PC-3 (cell line): ENCODE measurements at places on chromosomes 2 and 18. TPM values are rescaled to one million over a fixed set of nuclear protein-coding genes. Genes with fewer than 3 reads are reported as not detected.

CYBRD1 gene
- 0.87 and 1.7 TPM in 2 replicates for total RNA-seq

TXNDC2 gene
- total RNA-seq = 0.87 TPM in 1 of 2 replicates, not detected in the other

HOXD9 gene
- not detected in 2 replicates for total RNA-seq

MYO5B gene
- total RNA-seq = 10.4 and 10.7 TPM in 2 replicates

SGPP2 gene
- not detected in 2 replicates for total RNA-seq

PAX3 gene
- total RNA-seq = not detected in 2 replicates

EEF1B2 gene
- total RNA-seq = 596 and 616 TPM in 2 replicates

SPHKAP gene
- total RNA-seq = not detected in 2 replicates

CNGA3 gene
- not detected in 2 replicates for total RNA-seq

GRCh38 chr2:109345653-109346480, 216.9 kb downstream of the SH3RF3 start:
- H3K4me3 ChIP-seq = no peak overlapping the region
- H3K27me3 ChIP-seq = no peaks in the 10 kb centered on the region
- peaks cover 26% of the 10 kb centered on the region for H3K4me1 ChIP-seq
- no peak overlapping the region for H3K27ac ChIP-seq
- DNase-seq = no peak

DNA sequence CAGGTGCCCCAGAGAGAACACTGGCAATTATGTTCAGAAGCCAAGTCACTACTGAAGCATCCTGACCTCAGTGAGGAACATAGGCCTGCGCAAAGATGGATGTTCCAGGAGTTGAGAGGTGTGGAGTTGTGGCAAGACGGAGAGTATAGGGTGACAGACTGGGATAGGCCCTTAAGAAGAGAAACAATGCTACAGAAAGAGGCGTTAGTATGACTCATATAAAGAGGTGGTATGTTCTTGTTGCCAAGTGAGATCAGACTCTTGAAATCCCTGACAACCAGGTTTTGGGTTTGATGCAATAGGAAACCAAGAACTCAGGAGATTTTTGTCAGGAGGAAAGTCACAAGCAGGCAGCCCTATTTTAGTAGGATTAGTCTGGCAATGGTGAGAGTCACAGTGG, 185.6 kb downstream of the RIT2 start:
- H3K4me3 ChIP-seq = no peak overlapping the region
- no peak overlapping the region for H3K27ac ChIP-seq
- no peak for DNase-seq
- H3K36me3 ChIP-seq = no peaks in the 10 kb centered on the region
- H3K4me1 ChIP-seq = no peaks in the 10 kb centered on the region
- H3K27me3 ChIP-seq = no peaks in the 10 kb centered on the region

DNA sequence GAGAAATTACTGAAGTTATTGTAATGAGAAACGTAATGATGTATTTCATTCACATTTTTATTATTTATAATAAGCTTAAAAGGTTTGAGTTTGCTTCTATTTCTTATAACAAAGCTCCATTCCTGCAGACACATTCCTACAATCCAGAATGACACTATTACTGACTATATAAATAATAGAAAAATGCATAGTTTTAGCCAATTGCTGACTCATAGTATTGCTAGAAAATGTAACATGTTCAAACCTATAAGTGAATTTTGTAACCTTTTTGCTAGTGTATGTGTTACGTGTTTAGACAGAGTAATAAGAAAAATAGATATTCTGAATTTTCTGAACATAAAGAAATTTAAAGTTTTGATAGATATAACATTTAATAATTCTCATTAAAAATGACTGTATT, 9.3 kb upstream of the VWC2L start:
- H3K36me3 ChIP-seq = no peaks in the 10 kb centered on the region
- DNase-seq = peak; percentile 34
- no peaks in the 10 kb centered on the region for H3K27me3 ChIP-seq
- H3K4me3 ChIP-seq = no peak overlapping the region

- H3K4me3 ChIP-seq = no peak overlapping the region
- H3K27ac ChIP-seq = peak overlapping the region; percentile 99
- DNase-seq = peak; percentile 39
- no peaks in the 10 kb centered on the region for H3K27me3 ChIP-seq
These were observed 97.0 kb downstream of the RNF144A start for GRCh38 chr2:7014174-7014640.

DNA sequence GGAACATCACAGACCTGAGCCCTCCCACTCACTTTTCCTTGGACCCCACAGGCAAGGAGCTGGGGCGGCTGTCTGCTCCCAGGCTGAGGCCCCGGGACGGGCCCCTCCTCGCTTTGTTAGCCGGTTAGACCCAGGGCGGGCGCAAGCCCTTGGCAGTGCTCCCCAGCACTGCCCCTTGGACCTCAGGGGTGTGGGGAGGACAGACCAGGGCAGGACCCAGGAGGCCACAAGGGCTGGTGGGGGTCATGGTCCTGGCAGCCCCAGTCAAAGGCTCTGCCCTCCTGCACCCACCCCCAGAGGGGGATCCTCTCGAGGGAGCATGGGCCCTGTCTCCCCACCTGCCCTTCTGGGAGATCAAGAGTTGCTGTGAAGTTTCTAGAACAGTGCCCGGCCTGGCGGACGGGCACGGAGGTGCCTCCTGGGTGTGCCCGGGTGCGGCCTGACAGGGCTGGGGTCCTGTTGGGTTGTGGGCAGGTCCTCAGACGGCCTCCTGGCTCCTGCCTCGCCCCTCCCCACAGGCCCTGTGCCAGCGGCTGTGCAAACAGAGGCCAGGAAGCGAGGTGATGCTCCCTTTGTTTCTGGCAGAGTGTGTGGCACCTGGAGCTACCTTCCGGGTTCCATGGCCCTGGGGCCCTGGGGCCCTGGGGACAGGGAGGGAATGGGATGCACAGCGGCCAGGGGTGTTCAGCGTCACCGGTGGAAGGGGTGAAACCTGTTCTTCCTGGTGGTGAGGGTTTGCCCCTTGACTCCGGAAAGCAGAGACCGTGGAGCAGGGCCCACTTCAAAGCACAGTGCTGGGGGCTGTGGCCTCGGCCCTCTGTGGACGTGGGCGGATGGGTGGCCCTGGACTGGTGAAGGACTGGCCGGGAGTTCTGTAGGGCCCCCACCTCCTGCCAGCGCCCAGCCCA, 2.9 kb upstream of the GAL3ST2 start:
- peaks cover 5% of the 10 kb centered on the region for H3K4me1 ChIP-seq
- H3K27ac ChIP-seq = no peak overlapping the region
- DNase-seq = no peak

DNA sequence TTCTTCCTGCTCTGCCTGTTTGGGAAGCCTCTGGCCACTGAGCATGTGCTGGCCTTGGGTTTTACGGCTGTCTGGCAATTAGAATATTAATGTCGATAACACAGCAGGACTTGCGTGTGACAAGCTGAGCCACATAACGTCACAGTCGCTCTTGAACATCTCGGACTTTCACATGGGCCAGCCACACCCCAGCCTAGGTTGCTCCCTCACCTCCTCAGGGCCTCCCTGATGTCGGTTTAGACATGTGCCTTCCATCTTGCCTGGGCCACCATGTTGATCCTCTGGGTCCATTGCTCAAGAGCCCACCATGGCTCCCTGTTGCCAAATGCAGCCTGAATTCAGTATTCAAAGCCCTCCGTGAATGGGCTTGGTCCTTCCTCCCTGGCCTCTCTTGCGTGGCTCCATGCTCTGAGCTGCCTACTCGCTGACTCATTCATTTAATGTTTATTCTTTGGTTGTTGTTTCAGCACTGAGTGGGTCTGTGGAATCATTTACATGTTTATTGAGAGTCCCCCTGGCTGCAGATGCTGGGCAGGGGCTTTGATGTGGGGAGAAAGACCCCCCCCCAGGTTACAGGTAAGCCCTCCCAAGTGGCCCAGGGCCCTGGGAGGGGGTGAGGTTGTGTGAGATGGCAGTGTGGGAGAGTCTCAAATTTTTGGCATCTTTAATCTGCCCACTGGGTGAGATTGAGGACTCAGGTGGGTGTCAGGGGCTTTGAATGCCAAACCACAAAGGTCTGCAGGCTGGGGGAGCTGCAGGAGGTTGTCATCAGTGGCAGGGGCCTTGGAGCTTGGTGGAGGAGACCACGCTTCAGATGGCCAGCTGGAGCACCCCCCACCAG, 62.0 kb downstream of the ODC1 start:
- H3K4me3 ChIP-seq = no peak overlapping the region
- H3K4me1 ChIP-seq = peaks cover 90% of the 10 kb centered on the region
- peaks cover 7% of the 10 kb centered on the region; the same call in 1 of the 2 replicates for H3K36me3 ChIP-seq
- peak; percentile 83 for DNase-seq
- H3K27ac ChIP-seq = peak overlapping the region; percentile 95

DNA sequence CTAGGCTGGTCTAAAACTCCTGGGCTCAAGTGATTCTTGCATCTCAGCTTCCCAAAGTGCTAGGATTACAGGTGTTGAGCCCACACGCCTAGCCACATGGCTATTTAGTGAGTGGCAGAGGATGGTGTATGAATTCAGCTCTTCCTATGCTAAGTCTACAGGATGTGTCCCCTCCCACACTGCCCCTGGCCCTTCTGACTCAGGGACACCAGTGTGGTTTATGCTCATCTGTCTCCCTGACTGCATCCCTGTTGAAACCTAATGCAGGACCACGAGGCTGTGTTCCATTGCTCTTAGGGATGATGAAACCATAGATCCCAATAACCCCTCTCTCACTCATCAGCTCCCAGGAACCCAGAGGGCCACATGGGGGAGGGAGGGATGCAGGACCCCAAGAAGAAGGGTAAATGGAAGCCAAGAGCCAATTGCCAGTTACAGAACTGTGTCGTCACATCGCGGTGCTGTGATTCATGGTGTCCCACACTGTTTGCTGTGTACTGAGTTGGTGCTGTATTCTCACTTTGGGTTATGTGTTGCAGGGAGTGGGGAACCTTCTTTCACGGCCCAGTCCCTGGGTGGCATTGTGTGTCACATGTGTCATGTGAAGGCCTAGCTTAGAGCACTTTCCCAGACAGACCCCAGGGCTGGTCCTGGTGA, 102.9 kb upstream of the HAAO start:
- H3K36me3 ChIP-seq = no peaks in the 10 kb centered on the region
- H3K27ac ChIP-seq = no peak overlapping the region
- H3K4me1 ChIP-seq = peaks cover 9% of the 10 kb centered on the region; the same call in 1 of the 2 replicates
- no peak for DNase-seq
- no peak overlapping the region for H3K4me3 ChIP-seq

- H3K36me3 ChIP-seq = no peaks in the 10 kb centered on the region
- DNase-seq = no peak
- H3K27me3 ChIP-seq = no peaks in the 10 kb centered on the region
- H3K4me3 ChIP-seq = no peak overlapping the region
- H3K4me1 ChIP-seq = 0 out of 2 replicates have a peak, but pooled peaks cover 3% of the 10 kb centered on the region
These were observed 391.6 kb upstream of the SYT4 start for GRCh38 chr18:43668866-43669265.

DNA sequence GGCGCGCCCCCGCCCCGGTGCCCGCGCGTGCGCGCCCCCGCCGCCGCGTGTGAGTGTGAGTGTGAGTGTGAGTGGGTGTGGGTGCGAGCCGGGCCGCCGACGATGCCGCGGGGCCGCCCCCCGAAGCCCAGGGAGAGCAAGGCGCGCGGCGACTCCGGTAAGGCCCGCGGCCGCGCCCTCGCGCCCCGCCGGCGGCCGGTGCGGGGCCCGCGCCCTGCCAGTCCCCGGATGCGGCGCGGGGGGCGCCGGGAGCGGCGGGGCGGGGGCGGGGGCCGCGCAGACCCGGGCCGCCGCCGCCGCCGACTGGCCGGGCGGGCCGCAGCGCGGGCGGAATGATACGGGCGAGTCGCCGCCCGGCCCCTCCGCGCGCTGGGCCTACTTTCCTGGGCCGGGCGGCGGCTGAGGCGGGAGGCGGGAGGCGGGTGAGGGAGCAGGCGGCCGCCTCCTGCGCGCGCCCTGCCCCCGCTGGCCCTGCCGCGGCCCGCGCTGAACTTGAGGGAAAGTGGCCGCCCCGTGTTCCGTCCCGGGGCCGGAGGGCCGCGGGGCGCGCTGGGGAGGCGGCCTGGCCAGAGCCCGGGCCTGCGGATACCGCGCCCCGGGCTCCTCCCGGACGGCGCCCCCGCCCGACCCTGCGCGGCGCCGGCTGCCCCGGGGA, at the start of gene ZNF236:
ZNF236 (plus strand) TSS at position 52 of the 655 bp plus-strand sequence; CDS start at position 103, 51 bp downstream.
- no peaks in the 10 kb centered on the region for H3K27me3 ChIP-seq
- DNase-seq = peak; percentile 67

DNA sequence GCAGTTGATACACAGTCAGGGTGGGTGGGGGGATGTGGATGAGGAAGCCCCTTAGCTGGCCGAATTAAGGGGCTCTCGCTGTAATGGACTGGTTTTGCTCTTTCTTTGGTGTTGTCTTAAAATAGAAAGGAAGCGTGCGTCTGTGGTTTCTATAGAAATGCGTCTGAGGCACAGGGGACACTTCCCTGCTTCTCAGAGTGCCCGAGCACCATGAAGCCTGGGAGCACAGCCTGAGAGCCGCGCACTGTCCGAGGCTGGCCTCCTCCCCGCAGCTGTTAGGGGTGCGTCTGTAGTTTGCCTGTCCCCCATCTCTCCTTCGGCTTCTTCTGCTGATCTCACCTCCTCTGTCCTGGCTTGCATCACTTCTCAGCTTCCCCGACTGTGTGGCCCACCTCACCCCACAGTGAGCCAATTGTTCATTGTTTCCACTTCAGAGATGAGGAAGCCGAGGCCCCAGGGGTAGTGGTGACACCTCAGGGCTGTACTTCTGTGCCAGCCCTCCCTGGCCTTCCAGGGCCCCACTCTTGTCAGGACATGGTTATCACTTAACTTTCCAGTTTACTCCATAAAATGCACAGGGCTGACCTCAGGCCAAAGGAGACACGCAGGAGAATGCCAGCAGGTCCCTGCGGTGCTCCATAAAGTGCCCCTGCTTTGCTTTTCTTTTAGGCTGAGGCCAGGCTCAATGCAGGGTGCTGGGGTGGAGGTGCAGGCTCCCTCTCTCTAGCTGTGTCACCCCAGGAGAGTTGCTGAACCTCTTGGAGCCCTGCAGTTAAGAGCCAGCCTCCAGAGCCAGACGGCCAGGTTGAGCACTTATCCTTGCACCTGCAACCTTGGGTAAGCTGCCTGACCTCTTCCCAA, 210.6 kb downstream of the SEPTIN10 start:
- H3K27ac ChIP-seq = no peak overlapping the region
- no peak for DNase-seq
- no peaks in the 10 kb centered on the region; the same call in 1 of the 2 replicates for H3K4me1 ChIP-seq
- H3K4me3 ChIP-seq = no peak overlapping the region
- no peaks in the 10 kb centered on the region for H3K27me3 ChIP-seq

- peak; percentile 70 for DNase-seq
- 0 out of 2 replicates have a peak, but pooled peaks cover 5% of the 10 kb centered on the region for H3K36me3 ChIP-seq
- H3K27ac ChIP-seq = peak overlapping the region; percentile 26; the same call in 1 of the 2 replicates
- H3K27me3 ChIP-seq = no peaks in the 10 kb centered on the region
- no peak overlapping the region for H3K4me3 ChIP-seq
- H3K4me1 ChIP-seq = peaks cover 11% of the 10 kb centered on the region
These were observed 54.7 kb downstream of the INO80D start for GRCh38 chr2:206031162-206031784.
